Muscle of arm (tissue), 14 donors: ENCODE measurements at places on chromosomes 11 and 22.

DNA sequence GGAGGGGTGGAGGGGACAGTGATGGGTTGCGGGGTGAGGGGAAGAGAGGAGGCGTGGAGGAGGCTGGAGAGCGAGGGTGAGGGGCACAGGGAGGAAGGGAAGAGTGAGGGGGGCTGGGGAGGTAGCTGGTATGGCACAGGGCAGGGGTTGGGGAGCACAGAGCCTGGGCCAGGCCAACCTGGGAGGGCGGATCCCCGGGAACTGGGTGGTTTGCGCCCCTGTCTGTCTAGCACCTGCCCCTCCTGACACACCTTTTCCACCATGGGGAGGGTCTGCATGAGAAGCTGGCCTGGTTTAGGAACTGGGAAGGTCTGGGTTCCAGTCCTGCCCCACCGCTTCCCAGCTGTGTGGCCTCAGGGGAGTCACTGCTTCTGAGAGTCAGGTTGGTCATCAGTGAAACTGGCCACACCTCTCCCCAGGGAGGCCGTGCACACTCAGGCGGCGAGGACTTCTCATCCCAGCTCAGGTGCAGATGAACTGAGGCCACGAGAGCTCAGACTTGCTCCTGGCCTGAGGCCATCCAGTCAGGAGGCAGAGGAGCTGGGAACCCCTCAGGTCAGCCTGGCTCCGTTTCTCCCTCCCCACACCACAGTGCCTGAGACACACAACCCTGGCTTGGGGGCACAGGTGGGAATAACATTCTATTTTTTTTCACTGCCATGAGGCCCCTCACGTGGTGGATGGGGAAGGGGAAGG, 95.6 kb downstream of the PHF21B start:
- DNase-seq: no peak

- no peak for DNase-seq
These were observed 6.2 kb downstream of the TUB start for GRCh38 chr11:8087185-8087584.

- DNase-seq: no peak
These were observed 153.4 kb upstream of the B3GAT1 start for GRCh38 chr11:134565343-134565891.

GRCh38 chr11:62137276-62137861, 13.6 kb downstream of the INCENP start:
- no peak for DNase-seq

GRCh38 chr11:17718015-17718414, 1.4 kb upstream of the MYOD1 start:
- no peak for DNase-seq

- no peak for DNase-seq
These were observed 20.1 kb upstream of the MRGPRX2 start for GRCh38 chr11:19080579-19080993.

DNA sequence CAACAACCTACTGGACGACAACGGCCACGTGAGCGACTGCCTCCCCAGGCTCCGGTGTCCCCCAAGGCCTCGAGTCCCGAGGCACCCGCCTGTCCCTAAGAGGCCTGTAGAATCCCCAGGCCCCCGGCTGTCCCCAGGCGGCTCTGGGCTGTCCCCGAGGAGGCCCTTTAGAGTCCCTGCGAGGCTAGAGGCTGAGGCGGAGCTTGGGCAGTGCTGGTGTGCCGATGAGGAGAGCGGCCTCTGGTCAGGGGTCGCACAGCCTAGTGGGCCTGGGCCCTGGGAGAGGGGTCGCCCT, 3.7 kb downstream of the TBX1 start:
- DNase-seq: no peak

GRCh38 chr11:107756553-107756952, 44.7 kb upstream of the SLN start:
- DNase-seq: no peak

DNA sequence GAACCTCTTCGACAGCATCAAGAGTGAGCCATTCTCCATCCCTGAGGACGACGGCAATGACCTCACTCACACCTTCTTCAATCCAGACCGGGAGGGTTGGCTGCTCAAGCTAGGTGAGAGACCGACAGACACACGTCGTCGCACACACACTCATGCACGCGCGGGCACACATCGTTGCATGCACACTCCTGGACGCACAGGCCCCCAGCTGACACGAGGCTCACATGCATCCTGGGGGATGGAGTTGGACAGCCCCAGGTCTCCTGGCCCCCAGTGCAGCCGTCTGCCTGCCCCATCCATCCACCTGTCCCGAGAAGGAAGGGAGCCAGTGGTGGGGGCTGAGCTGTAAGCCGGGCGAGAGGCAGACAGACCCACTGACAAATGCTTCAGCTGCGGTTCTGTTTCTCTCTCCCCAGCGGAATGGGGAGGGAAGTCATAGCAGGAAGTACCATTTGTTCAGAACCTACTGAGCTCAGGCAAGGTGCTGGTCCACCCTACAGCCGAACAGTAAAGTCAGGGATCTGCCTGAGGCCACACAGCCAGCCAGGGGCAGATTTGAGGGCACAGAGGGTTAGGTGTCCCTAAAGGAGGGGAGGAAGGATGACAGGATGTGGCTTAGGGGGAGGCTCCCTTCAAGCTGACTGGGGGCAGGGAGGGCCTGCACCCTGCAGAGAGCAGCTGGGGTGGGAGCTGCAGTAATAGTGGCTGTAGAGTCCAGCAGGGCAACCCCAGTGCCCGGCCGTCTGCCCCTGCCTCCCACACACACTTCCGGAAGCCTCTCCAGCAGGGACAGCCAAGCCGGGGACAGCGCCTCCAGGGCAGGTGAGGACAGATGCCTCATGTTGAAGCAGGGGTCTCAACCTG, 27.1 kb downstream of the CYTH4 start:
- DNase-seq: no peak

GRCh38 chr11:43574949-43575912, 105.3 kb upstream of the HSD17B12 start:
- no peak for DNase-seq

- DNase-seq: no peak
These were observed 48.5 kb upstream of the HSPA8 start for GRCh38 chr11:123110397-123110796.

- no peak for DNase-seq
These were observed 451.3 kb downstream of the TBC1D22A start for GRCh38 chr22:47213571-47214230.

DNA sequence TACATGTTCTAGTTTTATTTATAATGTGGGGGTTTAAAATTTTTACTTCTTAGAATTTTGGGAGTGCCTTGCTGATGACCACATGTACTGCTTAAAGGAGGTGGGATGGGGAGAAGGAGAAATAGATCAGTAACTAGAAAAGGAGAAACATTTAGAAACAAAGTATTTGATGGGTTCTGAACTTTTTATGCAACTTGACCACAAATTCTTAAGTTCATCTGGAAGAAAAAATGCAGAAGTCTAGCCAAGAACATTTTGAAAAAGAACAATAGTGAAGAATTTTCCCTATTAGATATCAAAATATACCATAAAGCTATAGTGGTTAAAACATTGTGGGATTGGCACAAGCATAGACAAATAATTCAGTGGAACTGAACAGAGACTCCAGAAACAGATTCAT, 73.3 kb upstream of the AMPD3 start:
- no peak for DNase-seq

DNA sequence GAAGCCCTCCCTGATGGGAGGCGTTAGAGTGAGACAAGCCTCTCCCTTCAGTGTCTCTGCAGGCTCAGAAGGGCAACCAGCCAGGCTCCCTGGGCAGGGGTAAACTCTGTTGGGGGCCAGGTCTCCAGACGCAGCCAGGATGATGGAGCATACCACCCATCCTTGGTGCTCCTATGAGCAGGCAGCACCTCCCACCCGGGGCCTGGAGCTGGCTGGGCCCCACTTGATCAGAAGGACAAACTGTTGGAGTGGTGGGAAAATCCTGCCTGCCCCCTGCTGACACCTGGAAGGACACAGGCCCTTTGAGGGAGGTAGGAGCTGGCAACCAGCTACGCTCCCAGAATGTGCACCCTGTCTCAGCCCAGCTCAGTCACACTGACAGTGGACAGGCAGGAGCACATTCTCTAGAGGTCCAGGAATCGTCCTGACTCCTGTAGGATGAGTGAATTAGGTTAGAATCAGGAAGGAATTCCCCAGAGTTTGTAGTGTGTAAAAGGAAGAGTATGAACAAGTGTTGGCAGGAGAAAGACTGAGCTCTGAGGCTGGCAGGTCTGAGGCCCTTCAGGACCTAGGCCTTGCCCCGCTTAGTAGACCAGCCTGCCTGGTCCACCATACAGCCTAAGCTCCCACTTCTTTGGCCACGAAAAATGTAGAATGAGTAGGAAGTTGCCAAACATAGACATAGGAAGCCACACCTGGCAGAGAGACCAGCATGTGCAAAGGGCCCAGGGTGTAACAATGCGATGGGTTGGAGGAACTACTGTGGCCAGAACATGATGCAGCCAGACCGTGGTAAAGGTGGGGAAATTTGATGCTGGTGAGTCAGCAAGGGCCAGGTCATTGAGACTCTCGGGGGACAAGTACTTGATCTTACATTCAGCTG, 19.1 kb downstream of the ARHGEF17 start:
- DNase-seq: no peak
